ENCODE measurements at places on chromosomes 6 and 20. TPM values are rescaled to one million over a fixed set of nuclear protein-coding genes. Genes with fewer than 3 reads are reported as not detected.

- no peak for DNase-seq
Observed at GRCh38 chr6:28296520-28297060, 15.2 kb downstream of the PGBD1 start.

- no peak for DNase-seq
Observed at GRCh38 chr20:45336530-45337366, 11.5 kb downstream of the SDC4 start.

DNA sequence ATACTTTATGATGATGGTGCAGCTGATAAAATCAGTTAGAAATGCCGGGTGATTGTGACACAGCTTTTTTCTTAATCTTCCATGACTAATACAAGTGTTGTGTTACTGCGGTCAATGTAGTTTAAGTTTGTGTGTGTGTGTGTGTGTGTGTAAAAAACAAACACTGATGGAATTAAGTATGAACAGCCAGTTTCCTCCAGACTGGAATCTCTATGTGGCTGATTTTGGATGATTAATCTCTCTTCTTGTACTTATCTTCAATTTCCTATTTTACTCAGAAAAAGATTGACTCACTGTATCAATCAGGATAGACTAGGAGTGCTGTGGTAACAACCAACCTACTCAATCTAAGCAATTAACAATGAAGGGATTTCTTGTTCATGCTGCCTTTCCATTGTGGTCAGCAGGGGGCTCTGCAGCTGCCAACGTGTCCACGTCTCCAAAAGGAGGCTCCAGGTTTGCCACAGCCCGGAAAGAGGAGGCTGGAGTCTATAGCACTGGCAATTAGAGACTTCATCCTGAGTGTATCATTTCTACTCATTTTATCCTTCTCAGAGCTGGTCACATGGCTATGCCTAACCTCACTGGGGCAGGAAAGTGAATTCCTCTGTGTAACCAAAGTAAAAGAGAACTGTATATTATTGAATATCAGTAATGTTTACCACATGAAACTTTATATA, 107.7 kb downstream of the CD109 start:
- DNase-seq = no peak

DNA sequence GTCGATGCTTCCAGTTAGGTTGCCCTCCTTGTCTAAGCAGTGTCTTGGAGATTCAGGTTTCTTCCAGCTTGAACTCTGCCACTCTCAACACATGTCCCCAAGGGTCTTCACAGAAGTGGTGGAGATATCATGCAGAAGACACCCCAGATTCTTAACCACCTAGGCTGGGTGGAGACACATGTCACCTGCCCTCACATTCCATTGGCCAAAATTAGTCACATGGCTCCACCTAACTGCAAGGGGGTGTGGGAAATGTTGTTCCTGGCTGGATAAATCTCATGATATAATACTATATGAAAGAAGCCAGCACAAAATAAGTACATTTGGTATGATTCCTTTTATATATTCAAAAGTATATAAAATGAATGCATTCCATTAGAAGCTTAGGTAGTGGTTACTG, 52.9 kb upstream of the SNRPB2 start:
- no peak for DNase-seq

The KIAA0408 gene
- not detected for total RNA-seq

DNA sequence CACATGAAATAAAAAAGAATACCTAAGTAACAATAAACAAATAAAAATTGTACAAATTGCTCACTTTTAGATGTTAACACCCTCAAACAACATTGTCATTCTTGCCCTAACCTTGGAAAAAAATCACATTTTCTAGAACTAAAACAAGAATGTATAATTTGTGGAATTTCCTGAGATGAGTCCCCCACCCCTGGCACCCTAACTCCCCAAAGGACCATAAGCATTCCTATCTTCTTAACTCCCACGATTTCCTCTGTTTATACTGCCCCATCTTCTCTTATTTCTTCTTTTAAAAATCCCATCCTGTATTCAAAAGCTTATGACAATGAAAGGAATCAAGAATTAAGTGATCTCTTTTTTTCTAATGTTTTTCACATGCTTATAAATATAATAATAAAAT, 70.9 kb downstream of the IBTK start:
- DNase-seq = no peak

The SRC gene
- 10.5 TPM for total RNA-seq

The TCP1 gene
- total RNA-seq = 218 TPM

- DNase-seq = no peak
Observed at GRCh38 chr20:11719153-11719552, 198.5 kb upstream of the BTBD3 start.

The POM121L2 gene
- total RNA-seq = not detected

- no peak for DNase-seq
Observed at GRCh38 chr20:19929481-19930145, 87.5 kb upstream of the NAA20 start.

The SCRT2 gene
- not detected for total RNA-seq

The FANCE gene
- total RNA-seq = 2.6 TPM
